ENCODE measurements at places on chromosomes 2 and 18.

GRCh38 chr2:191693778-191694177, 15.8 kb downstream of the NABP1 start:
- no peak for DNase-seq

DNA sequence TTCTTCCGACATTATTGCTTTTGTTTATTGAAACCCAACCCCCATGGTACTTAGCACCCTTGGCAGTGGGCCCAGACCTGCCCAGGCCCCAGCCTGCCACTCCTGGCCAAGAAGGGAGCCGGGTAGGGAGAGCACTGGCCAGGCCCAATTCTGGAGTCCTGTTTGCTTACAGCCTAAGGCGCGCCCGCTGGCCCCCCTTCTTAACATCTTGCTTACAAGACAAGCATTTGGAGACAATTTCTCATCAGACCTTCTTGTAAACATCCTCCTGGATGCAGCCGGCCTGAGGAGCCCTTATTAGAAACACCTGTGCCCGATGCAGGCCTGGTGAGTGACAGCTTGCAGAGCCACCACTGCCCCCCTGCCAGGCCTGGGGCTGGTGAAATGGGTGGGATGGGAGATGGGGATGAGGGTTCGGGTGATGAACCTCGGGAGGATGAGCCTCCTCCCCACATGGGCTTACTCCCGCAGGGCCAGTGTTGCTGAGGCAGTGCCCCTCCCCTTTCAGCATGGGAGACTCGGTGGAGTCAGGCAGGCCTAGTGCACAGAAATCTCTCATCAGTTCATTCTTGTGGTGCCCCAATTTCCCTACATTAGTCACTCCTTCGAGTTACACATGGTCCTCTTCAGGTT, 217.5 kb downstream of the CYP26B1 start:
- DNase-seq: no peak

DNA sequence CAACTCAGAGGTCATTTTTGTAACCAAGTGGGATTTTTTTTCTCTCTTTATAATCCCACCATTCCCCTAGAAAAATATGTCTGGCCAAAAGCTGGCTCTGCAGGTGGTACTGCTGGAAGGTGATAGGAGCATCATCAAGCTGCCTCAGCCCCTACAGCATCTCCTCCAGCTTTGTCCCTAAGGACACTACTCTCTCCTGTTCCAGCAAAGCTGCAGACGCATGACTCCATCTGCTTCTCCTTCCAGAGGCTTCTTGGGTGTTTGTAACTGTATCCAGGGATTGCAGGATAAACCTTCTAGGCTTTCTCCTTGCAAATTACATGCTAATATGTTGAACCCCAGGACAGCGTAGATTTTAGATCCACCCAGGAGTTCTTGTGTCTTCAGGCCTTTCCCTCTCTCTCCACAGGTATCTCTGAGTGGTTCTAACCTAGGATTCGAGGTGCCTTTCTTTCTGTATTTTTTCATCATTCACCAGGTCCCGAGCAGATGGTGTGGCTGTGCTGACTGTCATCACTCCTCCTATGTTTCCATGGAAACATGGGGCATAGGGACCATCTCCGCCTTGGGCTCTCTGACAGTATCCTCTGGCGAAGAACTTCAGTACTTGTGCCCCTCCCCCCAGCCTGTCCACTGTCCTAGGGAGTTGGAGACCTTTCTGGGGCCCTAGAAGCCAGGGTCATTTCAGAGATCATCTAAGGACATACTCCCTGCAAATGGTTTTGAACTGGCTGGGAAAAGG, 34.3 kb downstream of the AFF3 start:
- no peak for DNase-seq

DNA sequence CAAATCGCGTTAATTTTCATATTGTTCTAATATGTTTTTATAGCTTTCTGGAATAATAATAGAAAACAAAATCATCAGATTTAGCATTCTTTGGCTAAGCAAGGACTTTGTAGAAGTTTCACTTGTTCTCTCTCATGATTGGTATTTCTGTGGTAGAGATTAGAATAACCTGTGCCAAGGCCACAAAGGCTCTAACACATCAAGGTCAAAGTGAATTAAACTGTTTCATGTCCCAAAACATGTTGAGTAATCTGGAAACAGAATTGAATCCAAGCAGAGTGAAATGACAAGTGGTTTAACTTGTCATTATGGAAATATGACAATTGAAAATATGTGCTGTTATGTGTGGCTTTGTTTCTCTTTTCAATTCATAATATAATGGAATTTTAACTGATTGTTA, 617.4 kb downstream of the CCDC85A start:
- DNase-seq: no peak

DNA sequence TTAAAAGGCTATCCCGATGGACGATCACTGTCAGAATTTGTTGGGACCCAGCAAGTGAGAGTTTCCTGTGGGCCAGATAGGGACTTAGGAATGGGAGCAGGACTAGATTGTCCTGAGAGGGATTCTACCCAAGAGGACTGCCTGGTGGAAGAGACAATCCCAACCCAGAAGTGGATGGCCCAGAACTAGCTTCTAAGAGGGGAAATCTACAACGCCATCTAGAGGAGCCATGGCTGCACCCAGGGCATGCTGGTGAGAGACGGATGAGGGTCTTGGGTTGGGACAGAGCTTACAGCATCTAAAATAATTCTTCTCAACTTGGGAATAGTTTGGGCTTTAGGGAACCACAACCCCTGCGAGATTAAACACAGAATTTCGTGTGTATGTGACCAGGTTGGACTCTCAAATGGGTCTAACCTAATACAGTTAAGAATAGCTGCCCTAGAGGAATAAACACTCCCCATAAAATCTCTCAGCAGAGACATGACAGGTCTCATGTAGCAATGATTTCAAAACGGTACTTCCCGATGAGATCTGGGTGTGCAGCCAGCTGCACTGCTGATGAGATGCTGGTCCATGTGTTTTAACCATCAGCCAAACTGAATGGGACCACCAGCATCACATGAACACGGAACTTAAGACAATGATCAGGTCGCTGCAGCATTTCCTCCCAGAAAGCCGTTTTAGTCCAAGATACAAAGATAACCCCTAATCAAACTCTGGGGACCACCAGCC, 50.8 kb downstream of the CCBE1 start:
- no peak for DNase-seq

GRCh38 chr2:1494257-1494656, 81.0 kb downstream of the TPO start:
- DNase-seq: no peak

DNA sequence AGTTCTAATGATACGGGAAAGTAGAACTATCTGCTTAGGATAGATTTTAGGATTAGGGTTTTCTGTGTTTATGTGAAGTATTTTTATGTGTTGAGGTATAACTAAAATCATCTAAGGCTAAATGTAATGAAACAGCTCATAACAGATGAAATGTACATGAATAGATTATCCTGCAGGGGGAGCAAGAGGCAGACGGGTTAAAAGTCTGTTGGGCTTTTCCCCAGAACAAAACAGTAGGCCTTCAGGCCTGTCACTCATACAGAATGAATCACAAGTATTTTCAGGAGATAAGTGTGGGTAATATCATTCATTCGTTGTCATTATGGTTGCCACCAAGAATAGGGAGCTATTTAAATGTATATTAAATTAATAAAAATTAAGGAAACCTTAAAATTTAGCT, 107.9 kb upstream of the IL1R2 start:
- no peak for DNase-seq

- DNase-seq: no peak
These were observed 136.2 kb downstream of the CERS6 start for GRCh38 chr2:168592181-168592831.

- DNase-seq: no peak
These were observed 45.0 kb downstream of the RTP5 start for GRCh38 chr2:241914542-241914941.

GRCh38 chr2:237956402-237956736, 10.4 kb upstream of the UBE2F start:
- no peak for DNase-seq

DNA sequence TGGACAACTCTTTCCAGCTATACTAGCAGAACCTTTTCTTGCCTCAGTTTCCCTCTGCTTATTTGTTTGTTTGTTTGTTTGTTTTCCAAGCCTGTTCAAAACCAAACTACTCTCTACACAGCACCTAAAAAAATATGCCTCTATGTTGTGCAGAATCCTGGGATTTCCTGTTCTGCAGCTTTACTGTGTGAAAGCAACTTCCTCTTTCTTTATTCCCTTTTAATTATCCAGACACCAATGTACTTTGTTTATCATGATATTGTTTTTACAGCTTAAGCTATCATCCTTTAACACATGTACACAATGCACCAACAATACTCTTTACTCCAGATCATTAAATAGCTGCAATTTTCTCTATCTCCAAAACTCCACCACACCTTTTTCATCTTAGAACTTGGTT, 259.5 kb downstream of the EPHA4 start:
- no peak for DNase-seq

GRCh38 chr18:41060967-41061366, 894.1 kb upstream of the PIK3C3 start:
- no peak for DNase-seq

DNA sequence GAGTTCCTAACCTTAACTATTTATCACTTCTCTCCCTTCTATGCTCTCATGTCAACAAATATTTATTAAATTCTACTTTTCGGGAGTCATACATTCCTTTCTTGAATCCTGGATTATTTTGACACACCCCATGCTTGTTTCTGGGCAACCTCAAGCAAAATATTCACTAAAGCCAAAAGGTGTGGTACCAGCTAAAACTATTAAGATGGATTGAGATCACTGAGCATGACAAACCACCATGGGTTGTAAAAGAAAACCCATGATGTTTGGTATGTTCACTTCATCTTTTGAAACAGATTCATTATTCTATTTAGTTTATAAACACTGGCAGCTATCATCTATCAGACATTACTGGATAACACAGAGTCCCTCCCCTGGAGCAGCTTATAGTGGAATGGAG, 32.5 kb downstream of the DPP4 start:
- DNase-seq: no peak

DNA sequence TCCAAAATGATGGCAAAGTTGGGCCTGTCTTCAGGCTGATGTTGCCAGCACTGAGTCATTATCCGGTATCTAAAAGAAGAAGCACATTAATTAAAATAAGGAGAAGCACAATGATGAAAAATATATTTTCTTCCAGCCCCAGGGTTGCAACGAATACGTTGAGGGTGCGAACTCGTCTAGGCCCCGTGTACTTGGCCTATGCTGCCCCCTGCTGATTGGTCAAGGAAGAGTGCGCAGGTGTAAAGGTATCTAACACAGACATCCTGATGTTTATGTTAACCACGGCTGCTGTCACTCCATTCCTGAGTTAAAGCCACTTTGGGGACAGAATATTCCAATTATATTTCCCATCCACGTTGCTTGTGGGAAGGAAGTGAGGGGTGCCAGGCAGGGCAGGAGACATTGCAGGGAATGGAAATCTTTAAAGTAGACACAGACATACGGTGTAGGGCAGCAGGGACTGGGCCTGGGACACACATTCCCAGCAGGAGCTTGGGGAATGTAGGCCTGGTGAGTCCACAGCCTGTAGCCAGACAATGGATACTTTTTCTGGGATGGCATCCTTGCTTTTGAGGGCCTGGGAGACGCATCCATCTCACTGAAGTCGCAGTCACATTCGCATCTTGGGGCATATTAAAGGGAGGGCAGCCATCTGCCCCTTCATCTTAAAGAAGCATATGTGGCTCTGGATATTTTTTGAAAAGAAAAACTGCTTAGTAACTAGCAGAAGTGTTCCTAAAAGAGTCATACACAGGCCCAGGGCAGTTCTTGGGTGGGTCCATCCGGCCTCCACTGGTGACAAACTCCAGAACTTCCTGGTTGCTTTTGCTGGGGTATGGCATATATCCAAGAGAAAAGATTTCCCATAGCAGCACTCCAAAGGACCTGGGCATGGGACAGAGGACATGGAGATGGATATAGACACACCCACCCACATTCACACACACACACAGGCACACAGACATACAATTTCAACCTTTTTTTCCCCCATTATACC, 81.9 kb downstream of the CLIP4 start:
- DNase-seq: peak; percentile 84

DNA sequence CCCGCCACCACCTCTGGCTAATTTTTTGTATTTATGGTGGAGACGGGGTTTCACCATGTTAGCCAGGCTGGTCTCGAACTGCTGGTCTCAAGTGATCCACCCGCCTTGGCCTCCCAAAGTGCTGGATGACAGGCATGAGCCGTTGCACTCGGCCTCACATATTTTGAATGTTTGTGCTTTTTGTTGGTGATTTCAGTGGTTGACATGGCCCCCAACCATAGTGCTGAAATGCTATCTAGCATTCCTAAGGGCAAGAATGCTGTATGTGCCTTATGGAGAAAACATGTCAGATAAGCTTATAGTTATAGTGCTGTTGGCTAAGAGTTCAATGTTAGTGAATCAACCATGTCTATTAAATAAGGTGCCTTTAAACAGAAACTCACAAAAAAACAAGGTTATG, 8.9 kb downstream of the ZAP70 start:
- DNase-seq: no peak

- DNase-seq: no peak
These were observed 50.4 kb downstream of the TTN start for GRCh38 chr2:178756843-178757242.

GRCh38 chr2:103232865-103233264, 471.0 kb downstream of the TMEM182 start:
- no peak for DNase-seq

- DNase-seq: no peak
These were observed 169.9 kb upstream of the SLC39A10 start for GRCh38 chr2:195486987-195487644.

DNA sequence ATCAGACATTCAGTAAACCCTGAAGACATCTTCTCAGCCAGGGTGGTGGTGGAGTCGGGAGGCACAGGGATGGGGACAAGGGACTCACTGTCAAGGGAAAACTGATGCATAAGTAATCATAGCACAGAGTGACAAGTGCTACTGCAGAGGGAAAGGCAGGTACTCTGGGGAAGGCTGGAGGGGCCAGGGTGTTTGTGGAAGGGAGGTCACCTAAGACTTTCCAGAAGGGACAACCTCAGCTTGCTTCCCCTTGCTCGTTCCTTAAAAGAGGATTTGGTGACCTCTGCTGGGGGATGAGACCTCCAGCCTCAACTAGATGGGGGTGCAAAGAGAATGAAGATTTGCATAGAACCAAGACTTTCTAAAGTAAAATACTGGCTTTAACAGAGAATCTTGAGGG, 99.5 kb downstream of the SLC4A3 start:
- DNase-seq: no peak

- DNase-seq: no peak
These were observed 41.1 kb upstream of the MYCN start for GRCh38 chr2:15899327-15899612.

- DNase-seq: peak; percentile 93
These were observed 237.6 kb downstream of the PRKCE start for GRCh38 chr2:45889053-45889452.

DNA sequence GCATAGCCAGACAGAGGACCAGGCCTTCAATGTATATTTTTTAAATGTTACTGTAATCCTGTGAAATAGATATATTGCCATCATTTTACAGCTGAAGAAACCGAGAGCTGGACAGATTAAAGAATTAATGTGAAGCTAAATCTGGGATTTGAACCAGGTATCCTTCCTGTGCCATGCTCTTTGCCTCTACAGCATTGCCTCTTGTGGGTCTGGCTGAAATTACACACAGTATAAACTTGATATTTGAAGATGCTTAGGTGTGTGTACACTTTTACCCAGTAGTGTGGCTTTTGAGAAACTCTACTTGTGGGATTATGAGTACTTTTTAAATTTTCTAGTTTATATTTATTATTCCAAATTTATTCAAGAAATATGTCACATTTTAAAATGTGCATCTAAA, 264.5 kb downstream of the CNTNAP5 start:
- no peak for DNase-seq

Data from NCI-H187 (cell line).